ENCODE measurements at places on chromosomes 3 and 15.

DNA sequence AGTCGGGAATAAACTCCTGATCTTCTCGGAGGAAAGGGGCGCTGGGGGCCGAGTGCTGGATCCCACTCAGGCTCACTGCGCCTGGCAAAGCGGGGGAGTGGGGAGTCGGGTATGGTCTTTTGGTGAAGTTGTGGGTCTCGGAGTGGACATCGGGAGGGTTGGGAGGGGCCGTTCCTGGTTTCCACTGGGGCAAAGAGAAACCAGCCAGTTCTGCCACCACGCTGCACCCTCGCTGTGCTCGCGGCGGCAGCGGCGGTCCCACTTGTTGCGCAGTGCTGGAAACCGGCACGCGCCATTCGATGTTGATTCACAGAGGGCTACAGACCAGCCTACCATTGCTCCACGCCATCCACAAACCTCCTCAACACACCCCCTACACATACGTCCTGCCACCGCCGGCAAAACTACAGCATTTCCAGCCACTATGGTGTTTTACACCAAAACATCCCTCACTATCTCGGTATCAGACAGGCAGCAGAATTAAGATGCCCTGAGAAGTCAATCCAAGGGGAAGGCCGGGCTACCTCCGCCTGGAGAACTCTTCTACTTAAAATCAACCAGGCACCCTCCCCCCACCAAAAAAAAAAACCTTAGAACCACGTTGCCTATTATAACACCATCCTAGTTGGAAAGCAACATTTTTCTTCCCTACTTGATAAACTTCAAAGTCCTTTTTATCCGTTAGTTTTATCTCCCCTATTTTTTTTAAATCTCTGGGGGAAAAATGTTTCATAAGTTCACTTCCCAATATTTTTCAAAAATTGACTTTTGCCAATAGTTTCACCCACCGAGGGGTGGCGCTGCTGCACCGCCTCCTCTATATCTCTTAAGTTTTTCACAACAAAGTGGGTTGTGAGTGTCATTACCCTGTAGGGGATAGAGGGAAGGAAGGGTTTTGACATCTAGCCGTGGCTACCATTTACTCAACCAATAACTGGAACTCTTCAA is 3.6 kb downstream of the BCL6 start:
- DNase-seq, result peak; percentile 55

- DNase-seq, result no peak
Observed at GRCh38 chr3:102084704-102085103, 235.4 kb downstream of the NFKBIZ start.

DNA sequence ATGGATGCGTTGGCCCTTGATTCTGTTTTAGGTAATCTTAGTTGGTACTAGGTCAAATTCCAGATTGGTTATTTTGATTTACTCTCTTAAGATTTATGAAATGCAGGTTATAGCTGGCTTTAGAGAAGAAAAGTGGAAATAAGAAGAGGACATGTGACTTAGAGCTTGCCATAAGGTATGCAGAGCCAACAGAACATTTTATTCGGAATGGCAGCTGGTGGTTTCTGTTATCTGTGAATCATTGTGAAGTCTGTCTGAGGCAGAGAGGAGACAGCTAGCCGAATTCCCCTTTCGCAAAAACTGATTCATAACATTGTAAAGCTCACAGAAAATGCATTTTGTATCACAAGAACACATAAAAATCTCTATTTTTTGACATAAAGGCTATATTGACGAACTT is 82.1 kb downstream of the FILIP1L start:
- DNase-seq, result no peak

DNA sequence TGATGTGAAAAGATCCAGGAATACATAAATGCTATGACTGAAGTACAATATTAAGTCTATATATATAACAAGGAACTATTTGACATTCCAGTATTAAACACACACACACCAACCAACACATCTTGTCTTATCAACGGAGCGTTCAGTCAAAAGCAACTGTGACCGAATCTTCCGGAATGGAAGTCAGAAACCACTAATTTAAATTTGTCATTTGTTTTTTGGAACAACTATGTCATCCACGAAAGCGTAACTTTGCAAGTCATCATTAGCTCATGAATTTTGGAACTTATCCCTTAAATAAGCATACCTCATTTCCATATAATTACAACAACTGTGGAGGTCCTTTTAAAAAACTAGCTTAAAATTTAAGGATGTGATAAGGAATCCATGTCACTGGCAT is 5.0 kb downstream of the ZNF385D start:
- no peak for DNase-seq

- DNase-seq, result no peak
Observed at GRCh38 chr3:161137260-161137659, 32.1 kb upstream of the B3GALNT1 start.

DNA sequence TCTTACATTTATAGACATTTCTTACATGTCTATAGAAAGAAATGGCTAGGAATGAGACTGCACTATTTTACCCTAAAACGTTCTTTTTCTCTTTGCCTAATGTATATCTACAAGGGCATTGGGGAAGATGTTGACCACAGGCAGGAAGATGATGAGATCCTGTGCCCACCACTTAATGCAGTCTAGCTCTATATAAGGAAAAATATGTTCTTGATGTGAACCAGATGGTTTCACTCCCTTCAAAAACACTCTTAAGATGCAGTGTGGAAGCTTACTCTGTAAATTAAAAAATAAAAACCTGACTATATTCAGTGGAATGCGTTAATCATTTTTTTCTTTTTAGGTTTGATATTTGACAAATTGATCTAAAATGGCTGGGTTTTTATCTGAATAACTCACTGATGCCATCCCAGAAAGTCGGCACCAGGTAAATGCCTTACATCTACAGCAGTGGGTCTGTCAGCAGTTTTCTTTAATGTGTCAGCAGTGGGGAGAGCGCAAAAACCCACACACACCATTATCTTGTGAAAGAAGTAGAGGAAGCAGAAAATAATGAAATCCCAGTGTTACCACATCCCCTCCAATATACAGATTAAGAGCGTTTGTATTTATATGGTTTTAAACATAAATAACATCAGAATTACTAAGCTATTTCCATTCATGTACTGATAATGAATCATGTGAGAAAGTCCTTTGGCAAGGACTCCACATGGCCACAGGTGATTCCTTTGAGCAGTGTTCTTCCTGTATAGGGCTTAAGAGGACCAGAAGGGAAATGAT is 10.1 kb downstream of the AGTR1 start:
- DNase-seq, result no peak

DNA sequence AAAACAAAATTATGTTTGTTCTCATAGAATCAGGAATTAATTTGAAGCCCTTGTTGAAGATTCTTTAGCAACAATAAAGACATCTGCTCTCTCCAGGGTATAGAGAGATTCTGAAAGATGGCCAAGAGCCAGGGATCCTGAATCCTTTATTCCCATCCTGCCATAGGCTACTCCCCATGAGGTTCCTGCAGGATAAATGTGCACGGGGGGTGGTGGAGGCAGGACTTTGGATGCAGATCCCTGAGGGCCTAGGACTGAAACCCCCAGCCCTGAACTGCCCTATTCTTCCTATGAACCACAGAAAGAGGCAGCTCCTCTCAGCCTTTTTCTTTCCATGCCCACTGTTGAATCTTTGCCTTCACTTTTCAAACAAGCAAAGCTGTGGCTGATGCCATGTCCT is 17.1 kb downstream of the TMEM108 start:
- no peak for DNase-seq

DNA sequence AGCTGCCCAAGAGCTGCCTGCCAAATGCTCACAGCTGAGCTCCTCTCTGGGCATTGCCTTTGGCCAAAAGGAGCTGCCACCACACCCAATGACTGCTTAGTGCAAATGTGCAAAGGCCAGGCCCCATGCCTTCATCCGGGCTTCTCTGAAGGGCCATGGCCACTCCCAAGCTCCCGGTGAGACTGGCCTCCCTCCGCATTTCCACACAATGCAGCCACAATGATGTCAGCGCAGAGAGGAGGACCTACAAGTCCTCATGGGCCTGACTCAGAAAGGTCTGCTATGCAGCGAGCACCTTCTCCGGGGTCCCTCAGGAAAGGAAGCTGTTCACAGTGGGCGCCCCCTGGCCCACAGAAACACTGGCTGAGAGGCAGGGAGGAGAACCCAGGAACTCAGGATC is 12.7 kb downstream of the OXTR start:
- no peak for DNase-seq

DNA sequence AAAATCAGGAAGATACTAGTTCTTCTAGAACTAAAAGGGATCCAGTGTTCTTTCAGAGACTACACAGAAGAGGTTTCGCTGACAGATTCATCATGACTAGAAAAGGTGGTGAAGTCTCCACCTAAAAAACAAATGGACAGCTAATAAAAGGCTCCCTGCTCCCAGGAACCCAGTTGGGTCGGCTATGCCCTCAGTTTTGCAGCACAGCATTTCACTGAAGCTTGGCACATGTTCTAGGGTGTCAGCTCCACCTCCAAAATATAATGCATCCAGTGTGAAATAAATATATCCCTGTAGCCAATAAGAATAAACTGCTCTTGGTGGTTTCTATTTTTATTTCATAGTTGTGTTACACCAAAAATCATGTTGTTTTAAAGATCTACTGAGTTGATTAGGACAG is 55.0 kb downstream of the ZIC4 start:
- no peak for DNase-seq

GRCh38 chr3:114756506-114757279 is 390.4 kb downstream of the ZBTB20 start:
- DNase-seq, result no peak

DNA sequence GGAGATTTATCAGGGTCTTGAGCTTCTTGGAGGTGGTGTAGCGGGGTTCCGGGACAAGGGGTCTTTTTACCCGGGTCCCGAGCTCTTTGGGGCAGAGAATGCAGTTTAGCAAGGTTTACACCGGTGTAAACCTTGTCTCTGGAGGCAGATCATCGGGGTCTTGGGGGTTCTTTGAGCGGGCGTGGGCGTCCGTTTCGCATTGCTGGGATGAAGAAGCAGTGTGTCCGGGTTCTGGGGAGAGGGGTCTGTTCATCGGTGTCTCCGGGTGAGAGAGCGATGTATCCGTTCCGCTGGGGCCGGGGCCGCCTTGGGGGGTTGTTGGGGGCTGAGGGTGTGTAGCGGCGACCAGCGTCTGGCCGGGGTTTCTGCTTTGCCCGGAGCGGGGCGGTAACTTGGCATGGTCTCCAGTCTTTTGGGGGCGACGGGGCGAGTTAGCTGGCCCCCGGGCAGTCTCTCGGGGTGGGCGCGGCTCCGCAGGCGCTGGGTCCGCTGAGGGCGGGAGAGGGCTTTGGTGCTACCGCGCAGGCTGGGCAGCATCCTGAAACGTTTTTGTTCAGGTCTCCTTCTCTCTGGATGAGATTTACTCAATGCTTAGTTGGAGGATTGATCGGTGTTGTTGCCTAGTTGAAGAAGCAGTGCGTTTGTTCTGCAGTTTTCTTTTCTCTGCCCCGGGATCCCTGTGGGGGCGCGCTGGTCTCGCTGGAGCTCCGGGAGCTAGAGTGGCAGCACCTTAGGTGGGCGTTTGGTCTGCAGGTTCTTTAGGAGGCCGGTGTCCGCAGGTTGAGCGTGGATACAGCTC is 843 bp downstream of the GLCE start:
- DNase-seq, result no peak

DNA sequence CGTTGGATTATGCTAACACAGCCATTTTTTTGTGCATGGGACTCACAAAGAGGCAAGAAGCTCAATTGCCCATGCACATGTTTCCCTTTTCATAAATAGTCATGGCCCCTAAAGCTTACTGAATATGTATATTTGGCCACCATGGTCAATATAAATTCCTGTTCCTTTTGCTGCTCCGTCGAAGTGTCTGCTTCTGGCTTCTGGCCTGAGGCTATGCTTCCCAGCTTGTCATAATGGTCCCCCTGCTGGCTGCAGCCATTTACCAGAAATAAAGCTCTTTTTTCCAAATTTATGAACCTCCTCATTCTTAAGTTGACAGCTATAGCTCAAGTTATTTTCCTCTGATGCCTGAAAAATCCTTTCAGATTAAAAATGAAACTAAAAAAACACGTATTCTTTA is 602.1 kb downstream of the VGLL3 start:
- DNase-seq, result no peak

- DNase-seq, result no peak
Observed at GRCh38 chr3:140176526-140176925, 241.5 kb downstream of the CLSTN2 start.

- DNase-seq, result no peak
Observed at GRCh38 chr3:38169027-38169317, 3.6 kb downstream of the OXSR1 start.

- no peak for DNase-seq
Observed at GRCh38 chr3:177330779-177331178, 133.5 kb upstream of the TBL1XR1 start.

DNA sequence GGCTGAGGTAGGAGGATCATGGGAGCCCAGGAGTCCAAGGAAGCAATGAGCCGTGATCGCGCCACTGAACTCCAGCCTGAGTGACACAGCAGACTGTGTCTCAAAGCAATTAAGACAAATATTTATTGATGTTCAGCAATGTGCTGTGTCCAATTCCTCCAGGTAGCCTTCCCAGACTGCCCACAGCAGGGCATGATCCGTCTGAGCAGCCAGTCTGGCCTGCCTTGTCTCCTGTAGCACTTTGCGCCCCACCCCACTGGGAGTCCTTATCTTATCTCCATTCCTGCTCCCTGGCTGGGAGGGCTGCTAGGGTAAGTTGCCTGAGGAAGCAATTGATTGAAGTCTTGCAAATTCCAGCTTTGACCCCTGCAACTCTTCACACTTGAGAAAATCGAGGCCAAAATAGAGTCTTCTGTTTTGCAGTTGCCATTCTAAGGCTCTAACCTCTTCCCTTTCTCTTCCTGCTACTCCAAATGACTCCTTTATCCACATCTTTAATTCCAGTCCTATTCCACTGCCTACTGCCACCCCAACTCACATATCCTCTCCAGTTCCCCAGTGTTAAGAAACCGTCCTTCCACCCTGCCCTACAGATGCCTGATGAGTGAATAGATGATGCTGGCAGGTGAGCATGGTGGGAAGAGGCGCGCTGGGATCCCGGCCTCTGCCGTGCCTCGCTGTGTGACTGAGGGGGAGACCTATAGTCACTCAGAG is 26.9 kb upstream of the LCTL start:
- DNase-seq, result no peak

GRCh38 chr3:193040836-193041672 is 123.4 kb upstream of the MB21D2 start:
- DNase-seq, result no peak

GRCh38 chr15:75436881-75437280 is 14.6 kb downstream of the SIN3A start:
- DNase-seq, result no peak
